Brain microvascular endothelial cell (primary cell): ENCODE measurements at places on chromosomes 6 and 20.
A peak's percentile ranks its signal among the peaks of the same experiment; 100 is the strongest.

- no peak for DNase-seq
Measured at GRCh38 chr6:154341336-154341735, 15.3 kb downstream of the IPCEF1 start.

GRCh38 chr6:122610690-122611455 lies 668 bp downstream of the PKIB start:
- no peak for DNase-seq

DNA sequence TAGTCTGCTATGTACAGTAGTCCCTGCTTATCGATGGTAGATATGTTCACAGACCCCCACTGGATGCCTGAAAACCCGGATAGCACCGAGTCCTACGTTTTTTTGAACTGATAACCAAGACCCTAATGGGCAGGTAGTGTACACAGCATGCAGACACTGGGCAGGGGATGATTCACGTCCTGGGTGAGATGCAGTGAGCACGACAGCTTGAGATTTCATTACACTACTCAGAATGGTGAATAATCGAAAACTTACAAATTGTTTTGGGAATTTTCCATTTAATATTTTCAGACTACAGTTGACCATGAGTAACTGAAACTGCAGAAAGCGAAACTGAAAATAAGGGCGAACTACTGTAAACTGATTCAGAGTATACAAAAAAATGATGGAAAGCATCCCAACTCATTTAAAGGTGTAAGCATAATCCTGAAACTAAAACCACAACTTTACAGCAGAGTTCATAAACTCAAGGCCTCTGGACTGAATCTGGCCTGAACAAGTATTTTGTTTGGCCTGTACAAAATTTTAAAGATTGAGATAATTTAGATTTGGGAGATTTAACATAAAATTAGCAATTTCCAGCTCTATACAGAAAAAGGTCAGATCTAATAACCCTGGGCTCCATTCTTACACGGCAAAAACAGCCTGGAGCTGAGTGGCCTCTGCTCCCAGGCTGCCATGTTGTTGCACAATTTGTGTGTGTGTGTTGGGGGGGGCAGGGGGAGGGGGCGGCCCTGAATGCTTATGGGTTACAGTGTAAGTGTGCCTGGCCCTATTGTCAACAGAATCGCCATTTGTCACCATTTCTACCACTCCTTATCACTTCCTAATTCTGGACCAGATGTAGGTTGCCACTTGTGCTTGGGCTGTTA lies 34.9 kb downstream of the RNF24 start:
- DNase-seq, result peak; percentile 22

DNA sequence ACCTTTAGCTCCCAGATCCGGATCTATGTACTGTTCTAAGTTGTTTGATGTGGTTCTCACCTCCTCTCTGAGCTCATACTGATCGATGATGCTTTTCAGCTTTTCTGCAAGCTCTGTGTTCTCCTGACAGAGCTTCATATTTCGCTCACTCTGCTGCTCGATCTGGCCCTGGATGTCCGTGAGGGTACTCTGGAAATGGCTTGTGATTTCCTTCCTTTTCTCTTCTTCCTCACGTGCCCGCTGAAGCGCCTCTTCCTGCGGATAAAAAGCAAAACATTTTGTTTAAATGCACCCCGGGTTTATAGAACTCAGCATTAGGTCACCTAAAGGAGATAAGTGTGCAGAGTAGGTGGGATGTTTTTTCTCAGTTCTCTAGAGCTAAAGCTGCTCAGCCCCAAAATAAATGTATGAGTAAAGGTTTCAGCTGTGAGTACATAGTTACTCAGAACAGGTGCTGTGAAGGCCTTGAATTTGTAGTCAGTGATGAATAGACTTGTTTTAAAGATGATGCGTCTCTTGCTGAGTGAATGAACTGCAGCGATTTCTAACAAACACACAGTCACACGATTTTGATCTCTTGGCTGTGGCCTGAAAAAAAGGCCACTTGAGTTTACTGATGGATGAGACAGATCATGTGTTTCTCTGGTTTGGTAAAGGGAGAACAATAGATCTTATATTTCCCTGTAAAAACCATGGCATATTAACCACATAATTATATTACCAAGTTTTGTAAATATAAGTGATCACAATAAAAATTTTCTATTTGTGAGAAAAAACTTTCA lies 29.1 kb downstream of the TXLNB start:
- DNase-seq, result no peak

GRCh38 chr6:154994836-154995253 lies 270 bp upstream of the TIAM2 start:
- DNase-seq, result no peak

DNA sequence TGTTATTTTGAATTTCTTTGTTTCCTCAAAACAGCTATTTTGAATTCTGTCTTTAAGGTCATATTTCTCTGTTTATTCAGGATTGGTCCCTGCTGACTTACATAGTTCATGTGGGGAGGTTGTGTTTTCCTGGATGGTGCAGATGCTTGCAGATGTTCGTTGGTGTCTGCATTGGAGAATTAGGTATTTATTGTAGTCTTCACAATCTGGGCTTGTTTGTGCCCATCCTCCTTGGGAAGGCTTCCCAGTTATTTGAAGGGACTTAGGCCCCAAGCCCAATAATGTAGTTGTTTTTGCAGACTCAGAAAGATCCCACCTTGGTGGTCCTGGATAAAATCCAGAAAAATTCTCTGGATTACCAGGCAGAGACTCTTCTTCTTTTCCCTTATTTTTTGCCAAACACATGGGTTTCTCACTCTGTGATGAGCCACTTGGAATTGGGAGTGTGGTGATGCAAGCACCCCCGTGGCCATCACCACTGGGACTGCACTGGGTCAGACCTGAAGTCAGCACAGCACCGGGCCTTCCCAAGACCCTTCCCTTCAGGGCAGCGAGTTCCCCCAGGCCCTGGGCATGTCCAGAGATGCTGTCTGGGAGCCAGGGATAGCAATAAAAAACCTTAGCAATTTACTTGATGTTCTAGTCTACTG lies 81.6 kb upstream of the EZR start:
- DNase-seq, result no peak

- no peak for DNase-seq
Measured at GRCh38 chr6:127164565-127164964, 46.1 kb downstream of the RSPO3 start.

DNA sequence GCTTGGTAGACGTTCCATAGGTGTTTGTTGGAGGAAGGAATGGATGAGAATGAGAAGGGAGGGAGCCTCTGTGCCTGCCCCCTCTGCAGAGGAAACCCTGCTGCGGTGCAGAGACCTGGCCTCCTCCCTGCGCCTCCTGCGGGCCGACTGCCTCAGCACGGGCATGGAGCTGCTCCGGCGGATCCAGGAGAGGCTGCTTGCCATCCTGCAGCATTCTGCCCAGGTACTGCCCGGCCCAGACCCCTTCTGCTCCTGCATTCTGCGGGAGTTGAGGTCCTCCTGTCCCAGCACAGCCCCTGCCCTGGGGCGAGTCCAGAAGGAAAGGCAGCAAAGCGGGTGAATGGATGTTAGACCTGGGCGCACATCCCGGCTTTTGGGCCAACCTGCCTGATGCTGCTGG lies 6.1 kb downstream of the DNPH1 start:
- DNase-seq, result no peak

DNA sequence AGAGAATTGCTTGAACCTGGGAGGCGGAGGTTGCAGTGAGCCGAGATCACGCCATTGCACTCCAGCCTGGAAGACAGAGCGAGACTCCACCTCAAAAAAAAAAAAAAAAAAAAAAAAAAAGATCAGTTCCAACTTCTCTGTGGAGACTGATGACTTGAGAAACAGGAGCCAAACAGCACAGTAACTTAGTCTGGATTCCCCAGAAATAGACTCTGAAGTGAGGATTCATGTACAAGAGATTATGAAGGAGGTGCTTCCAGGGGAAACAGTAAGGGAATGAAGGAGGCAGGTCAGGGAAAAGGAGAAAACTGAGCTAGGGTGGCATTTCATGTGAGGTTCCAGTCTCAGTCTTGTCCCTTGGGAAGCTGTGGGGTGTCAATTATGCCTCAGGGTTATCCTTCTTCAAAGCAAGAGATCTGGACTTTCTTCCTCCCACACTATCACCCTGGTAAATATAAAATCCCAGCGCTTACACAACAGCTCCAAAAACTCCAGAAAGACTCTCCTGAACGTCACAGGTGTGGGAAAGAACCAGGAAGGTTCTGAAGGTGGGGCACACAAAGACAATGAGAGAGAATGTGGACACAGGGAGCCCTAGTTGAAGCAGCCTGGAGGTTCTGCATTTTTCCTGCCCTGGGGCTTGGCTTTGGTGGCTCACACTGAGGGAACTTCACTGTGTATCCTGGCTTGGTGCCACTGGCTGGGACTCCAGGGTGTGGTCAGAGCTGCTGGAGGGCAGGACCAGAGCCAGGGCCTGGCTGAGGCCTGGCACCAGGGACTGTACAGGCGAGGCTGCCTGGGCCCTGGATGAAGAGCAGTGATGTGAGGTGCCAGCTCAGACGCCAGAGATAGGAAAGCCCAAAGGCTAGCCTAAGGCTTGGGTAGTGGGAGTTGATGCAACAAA lies 46.8 kb downstream of the PCNA start:
- DNase-seq, result peak; percentile 27

GRCh38 chr6:149311293-149311692 lies 6.2 kb upstream of the TAB2 start:
- no peak for DNase-seq

DNA sequence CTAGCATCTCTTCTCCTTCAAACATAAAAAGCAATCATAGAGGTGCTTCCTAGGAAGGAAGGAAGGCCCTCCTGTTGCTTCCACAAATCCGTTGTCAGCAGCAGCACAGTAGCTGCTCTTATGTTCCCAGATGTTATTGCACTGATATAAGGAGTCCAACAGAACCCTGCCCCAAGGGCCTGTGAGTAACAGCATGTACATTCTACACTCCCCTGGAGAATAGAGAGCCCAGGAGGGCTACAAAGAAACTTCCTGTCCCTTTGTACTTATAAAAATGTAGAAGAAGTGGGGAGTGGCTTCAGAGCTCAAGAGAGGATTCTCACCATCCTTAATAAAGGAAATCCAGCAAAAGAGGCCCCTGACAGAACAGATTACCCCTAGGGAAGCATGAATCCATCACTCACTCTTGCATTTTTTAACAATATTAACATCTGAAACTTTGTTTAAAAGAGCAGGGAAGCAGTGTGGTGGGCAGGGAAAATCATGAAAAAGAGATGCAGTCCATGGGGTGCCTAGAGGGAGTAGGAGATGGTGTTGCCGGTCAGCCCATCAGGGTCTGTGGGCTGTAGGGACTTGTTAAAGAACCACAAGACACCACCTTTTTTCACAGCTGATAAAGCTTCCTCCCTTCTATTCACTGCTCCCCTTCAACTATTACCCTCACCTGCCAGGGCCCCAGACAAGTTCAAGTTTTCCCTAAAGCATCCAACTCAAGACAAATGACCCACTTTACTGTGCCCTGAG lies 104.5 kb upstream of the ADGRF1 start:
- DNase-seq, result no peak

DNA sequence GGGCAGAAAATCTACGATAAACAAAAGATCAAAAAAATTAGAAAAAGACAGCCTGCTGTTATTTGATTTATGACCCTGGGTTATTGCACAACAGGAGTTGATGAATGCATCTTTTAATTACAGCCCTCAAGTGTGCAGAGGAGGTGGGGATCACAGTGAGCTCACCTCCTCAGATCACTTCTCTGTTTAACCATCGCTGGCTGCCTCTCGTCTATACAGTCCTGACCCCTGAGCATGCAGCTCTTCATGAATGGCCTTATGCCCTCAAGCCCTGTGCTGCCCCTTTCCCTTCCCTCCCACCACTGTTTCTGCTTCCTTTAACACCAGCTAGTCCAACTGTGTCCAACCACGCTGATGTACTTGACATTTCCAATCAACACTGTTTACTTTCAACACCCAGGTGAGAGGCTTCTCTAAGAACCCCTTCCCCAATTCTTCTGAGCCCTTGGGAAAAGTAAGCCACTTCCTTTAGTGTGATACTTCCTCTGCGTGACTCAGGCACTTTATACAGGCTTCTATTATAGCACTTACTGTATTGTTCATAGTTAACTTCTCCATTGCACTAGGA lies 60.6 kb upstream of the RIPOR2 start:
- no peak for DNase-seq

DNA sequence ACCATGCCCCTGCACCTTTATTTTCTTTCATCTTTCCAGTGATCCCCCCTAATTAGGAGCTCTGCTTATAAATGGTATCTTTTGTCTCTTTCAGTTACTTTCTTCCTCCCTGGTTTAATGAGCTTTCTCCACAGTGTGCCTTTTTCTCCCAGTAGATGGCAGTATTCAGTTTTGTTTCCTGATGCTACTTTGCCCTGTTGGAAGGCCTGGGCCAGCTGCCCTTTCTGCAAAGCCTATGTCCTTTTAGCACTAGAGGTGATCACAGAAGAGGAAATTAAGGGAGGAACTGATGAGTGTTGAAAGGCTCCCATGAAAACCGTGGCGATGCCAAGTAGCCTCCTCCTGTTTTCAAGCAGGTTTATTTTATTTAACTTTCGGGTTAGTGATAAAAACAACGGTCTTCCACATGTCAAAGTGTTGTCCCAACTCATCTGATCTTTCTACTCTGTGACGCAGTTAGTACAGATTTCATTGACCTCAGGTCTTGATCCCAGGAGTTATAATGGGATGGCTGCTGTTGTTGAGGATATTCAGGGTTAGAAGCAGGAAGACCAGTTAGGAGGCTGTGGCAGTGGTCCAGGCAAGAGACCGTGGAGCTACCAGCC lies 184.2 kb upstream of the BMP2 start:
- DNase-seq, result peak; percentile 63

DNA sequence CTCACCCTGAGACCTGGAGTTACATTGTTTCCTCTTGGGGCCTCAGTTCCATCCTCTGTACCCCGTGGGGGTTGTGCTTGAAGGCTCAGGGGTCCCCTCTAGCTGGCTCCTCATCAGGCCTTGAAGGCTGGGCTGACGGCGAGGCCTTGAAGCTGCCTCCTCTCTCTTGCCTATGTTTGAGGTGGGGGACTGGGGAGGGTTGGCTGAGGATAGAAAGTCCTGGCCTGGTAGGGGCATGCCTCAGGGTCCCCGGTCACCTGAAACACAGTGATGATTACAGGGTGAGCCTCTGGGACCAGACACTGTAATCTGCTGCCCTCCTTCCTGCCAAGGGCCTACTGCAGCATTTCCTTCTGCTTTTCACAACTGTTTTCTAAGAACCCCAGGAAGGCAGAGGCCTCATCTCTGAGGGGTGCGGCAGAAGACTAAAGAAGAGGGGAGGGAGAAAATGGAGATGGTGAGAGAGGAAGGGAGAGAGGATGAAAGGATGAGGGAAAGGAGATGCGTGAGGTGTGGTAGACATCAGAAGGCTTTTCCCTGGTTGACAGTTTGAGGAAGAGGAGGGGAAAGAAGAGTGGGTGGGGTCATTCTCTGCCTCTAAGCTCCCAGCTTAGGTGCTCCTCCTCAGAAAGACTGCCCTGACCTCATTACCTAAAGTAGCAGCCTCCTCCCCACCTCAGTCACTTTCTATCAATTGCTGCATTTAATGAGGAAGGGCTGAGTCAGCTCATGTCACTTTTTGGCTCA lies 29.7 kb downstream of the VEGFA start:
- DNase-seq, result no peak

GRCh38 chr6:20866036-20866435 lies 331.8 kb downstream of the CDKAL1 start:
- DNase-seq, result no peak

GRCh38 chr6:2562721-2563451 lies 187.8 kb downstream of the MYLK4 start:
- DNase-seq, result no peak

- no peak for DNase-seq
Measured at GRCh38 chr20:2745060-2745910, 52.7 kb downstream of the EBF4 start.
